ENCODE measurements at places on chromosomes 7 and 10. TPM values are rescaled to one million over a fixed set of nuclear protein-coding genes. Genes with fewer than 3 reads are reported as not detected.
A peak's percentile ranks its signal among the peaks of the same experiment; 100 is the strongest.

MAD1L1 gene
- 23.8 TPM for total RNA-seq

CALML5 gene
- not detected for total RNA-seq

SMKR1 gene
- total RNA-seq: not detected

ABCF2 gene
- 35.8 TPM for total RNA-seq

MXI1 gene
- 17.0 TPM for total RNA-seq

PHKG1 gene
- total RNA-seq: 0.24 TPM

RADIL gene
- total RNA-seq: 1.2 TPM

EPHA1 gene
- total RNA-seq: not detected

GRCh38 chr7:100585511-100586265 is at the start of gene LRCH4:
LRCH4 (minus strand) TSS chr7:100586129; CDS start chr7:100586100, 29 bp downstream.
- DNase-seq: peak; percentile 92

GRCh38 chr7:18808026-18808425 is 309.4 kb downstream of the TWIST1 start:
- DNase-seq: no peak

GRCh38 chr7:77565917-77566316 is 28.8 kb downstream of the PTPN12 start:
- DNase-seq: no peak

DNA sequence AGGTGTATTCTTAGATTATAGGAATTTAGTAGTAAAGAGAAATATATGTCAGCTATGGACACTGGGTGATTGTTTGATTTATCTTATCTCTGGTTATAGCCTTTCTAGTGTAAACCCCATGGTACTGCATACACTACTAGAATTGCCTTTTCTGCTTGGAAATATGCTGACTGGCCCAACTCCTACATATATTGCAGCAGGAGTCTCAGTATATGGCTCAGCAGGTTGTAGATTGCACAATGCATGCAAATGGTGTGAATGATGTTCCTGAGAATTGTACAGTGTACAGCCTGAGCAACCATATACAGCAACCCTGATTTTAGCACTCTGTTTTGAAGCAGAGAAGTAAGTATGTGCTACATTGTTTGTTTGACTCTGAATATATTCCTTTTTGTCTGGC is 153.4 kb upstream of the NPY start:
- DNase-seq: no peak

DNA sequence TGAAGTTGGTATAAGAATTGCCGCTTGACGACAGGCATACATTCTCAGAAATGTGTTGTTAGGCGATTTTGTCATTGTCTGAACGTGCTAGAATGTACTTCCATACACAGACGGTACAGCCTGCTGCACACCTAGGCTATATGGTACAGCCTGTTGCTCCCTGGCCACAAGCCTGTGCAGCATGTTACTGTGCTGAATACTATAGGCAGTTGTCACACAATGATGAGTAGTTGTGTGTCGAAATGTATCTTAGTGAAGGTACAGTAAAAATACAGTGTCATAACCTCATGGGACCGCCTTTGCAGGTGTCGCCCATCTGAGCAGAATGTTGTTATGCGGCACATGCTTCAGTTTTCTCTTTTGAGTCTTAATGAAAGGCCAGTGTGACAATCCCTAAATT is 66.5 kb downstream of the SHH start:
- no peak for DNase-seq

GRCh38 chr7:139769761-139770160 is 8.0 kb downstream of the HIPK2 start:
- DNase-seq: no peak

All from chondrocyte (in vitro differentiated cells).